ENCODE measurements at places on chromosomes 5 and 9.

DNA sequence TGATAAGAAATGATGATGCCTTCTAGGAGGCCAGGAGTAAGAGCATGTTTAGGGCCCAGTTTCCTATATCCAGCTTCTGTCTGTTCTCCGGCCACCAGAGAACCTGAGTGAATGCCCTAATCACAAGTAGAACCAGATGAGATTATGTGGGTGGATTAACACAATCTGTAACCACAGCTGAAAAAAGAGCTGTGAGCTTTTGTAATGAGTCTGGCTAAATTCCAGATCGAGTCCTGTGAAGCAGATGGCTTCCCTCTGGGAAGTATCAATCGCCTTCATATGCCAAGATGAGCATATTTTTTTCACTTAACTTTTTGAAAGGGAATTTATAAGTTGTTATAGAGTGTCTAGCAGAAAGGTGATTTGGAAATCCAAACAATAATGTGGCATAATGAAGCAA lies 99.8 kb downstream of the NNT start:
- no peak for DNase-seq

DNA sequence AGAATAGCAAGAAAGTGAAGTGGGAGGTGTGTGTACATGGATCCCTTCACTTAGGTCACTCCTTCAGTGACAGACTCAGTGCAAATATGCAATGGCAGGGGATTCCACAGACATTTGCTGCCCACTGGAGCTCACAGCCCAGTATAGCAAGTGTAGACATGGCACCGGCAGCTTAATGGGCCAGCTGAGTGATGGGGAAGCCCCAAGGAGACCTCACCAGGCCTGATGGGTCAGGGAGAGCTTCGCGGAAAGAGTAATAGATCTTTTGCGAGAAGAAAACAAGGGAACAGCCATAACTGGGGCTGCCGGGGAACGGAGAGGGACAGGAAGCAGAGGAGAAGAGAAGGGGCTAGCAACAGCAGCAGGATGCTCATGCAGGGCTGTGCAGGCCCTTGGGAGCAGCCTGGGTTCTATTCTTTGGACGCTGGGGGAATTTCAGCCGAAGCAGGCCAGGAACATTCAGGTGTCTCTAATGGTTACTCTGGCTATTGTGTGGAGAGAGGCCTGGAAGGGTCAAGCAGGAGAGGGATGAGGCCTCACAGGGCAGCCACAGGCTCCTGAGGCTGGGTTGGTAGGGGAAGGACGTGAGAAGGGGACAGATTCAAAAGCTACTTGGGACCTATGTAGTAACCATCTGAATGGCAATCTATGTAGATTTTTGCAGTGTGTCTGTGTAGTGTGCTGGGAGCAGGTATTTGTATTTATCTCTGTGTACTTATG lies 27.0 kb downstream of the TCF7 start:
- DNase-seq, result no peak

DNA sequence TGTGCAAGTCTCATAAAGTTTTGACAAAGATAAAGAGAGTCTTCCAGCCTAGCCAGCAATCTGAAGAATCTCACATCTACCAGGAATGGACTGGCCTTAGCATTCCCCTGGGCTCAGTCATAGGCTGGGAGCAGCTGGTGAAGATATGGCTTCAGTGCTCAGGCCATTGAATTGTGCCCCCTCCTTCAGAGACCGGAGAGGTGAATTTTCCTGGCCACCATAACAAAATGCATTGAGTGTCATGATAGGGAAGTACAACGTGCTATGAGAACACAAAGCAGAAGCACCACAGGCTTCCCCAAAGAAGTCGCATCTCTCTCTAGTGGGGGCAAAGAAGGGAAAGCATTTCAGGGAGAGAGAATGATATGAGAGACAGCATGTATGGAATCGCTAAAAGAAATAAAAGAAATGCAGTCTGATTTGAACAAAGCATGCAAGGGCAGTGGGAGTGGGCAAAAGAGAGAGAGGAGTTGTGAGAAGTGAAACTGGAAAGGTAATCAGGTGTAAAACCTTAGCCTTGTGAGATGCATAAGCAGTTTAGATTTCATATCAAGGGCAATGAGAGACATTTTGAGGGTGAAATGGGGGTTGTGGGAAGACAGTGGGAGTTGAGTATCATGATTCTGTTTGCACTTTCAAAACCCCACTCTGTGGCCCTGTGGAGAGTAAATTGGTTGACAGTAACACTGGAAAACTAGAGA lies 57.1 kb upstream of the NMUR2 start:
- DNase-seq, result no peak

DNA sequence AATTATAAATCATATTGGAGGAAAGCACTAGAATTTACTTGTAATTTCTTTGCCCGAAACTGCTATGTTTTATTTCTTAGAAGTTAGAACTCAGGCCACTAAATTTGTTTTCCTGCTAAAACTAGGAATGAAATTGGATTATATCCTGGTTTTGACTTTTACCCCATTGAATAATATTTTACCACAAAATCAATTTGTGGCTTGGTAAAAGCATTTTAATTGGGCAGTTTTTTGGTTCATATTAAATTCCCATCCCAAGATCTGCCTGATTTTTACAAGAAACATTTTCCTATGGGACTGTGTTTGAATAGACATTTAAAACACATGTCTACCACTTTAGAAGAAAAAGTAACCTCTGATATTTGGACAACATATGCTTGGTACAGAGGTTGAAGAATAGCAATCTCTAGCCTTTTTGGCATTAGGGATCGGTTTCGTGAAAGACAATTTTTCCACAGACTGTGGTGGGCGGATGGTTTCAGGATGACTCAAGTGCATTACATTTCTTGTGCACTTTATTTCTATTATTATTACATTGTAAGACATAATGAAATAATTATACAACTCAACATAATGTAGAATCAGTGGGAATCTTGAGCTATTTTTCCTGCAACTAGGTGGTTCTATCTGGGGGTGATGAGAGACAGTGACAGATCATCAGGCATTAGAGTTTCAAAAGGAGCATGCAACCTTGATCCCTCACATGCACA lies 565.6 kb downstream of the PRR16 start:
- DNase-seq, result no peak

GRCh38 chr5:32499261-32499660 lies 54.7 kb upstream of the ZFR start:
- no peak for DNase-seq

GRCh38 chr9:16591092-16591491 lies 279.4 kb downstream of the BNC2 start:
- DNase-seq, result no peak

All from NCI-H748 treated with DMSO at 0.1 percent for 48 hours (cell line).